Endodermal cell (in vitro differentiated cells): ENCODE measurements at places on chromosomes 1 and 21.
A peak's percentile ranks its signal among the peaks of the same experiment; 100 is the strongest.

- DNase-seq, result peak; percentile 64
These were observed 9.5 kb upstream of the BCAR3 start for GRCh38 chr1:93690921-93691789.

- DNase-seq, result no peak
These were observed 198.7 kb upstream of the PBX1 start for GRCh38 chr1:164360265-164360664.

- no peak for DNase-seq
These were observed 43.3 kb downstream of the RASAL2 start for GRCh38 chr1:178137238-178137637.

- DNase-seq, result no peak
These were observed 344.5 kb downstream of the SMYD3 start for GRCh38 chr1:246162560-246162959.

DNA sequence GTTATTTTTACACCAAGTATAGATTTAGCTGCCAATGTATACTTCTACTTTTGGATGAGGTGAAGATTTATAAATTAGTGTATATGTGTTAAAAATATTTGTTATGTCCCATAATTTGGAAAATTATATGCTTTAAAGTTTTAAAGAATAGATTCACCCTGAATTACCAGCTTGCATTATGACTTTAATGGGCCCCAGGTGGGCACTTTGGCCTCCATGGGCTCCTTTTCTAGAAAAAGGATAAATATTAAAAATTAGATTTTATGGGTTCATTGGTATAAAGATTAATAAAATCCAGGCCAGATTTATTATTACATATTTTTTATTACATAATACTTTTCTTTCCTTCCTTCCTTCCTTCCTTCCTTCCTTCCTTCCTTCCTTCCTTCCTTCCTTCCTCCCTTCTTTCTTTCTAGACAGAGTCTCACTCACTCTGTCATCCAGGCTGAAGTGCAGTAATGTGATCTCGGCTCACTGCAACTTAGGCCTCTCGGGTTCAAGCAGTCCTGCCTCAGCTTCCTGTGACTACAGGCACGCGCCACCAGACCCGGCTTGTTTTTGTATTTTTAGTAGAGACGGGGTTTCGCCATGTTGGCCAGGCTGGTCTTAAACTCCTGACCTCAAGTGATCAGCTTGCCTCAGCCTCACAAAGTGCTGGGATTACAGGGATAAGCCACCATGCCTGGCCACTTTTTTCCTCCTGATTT is 21.9 kb downstream of the KMO start:
- DNase-seq, result no peak

GRCh38 chr21:36162631-36163030 is 6.0 kb downstream of the DOP1B start:
- DNase-seq, result no peak

DNA sequence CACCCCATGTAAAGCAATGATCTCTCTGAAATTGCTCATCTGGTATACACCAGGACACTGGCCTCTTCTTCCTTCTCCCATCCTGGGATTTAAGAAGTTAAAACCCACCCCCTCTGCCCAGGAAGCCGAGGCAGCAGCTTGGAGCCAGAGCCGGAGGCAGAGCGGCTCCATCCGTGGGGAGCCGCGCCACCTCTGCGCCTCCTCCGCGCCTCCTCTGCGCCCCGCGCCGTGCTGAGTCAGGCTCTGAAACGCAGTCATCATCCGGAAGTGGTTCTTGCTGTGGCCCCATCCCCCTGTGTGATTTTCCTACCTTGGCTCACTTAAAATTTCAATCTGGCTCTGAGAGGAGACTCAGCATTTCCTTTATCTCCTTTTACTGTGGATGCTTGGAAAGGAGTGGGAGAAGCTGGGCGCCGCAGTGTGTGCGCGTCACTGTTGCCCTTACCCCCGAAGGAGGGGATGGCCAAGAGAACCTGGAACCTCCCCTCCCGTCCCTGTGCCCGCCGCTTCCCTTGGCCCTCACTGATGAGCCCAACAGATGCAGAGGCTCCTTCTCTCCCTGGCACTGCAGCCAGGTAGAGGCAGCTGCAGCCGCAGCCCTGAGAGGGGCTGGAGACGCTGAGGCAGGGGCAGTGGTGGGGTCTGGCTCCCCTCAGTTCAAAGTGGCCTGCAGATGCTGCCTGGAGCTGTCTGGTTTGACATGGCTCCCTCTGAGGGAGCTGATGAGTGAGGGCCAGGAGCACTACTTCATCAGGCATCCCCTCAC is 15.3 kb upstream of the NPHP4 start:
- no peak for DNase-seq

DNA sequence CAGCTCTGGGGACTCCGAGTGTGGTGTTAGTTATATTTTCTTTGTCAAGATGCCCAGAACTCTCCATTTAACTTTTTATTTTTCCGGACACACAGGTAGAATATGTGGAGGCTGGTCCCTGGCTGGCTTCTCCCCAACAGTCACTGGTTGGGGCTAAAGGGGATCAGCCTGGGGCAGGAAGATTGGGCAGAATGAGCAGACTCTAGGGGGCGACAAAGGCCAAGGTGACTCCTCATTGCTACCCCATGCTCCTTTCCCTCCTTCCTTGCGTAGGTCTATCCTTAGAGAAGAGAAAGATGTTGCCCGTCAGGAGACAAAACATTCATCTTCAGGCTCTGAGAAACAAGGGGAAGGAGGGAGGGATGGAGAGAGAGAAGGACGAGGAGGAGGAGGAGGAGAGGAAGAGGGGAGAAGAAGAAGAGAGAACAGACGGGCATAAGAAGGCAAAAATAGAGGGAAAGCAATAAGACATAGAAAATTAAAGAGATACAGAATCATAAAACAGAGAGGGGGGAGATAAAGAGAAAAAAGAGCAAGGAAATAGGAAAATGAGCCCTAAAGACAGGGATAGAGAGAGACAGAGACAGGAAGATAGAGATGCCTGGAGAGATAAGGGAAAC is 89.9 kb downstream of the FOXD2 start:
- DNase-seq, result peak; percentile 76

- no peak for DNase-seq
These were observed 35.2 kb upstream of the AK4 start for GRCh38 chr1:65112811-65113210.

- peak; percentile 66 for DNase-seq
These were observed 30.6 kb upstream of the LCE5A start for GRCh38 chr1:152479792-152480595.

DNA sequence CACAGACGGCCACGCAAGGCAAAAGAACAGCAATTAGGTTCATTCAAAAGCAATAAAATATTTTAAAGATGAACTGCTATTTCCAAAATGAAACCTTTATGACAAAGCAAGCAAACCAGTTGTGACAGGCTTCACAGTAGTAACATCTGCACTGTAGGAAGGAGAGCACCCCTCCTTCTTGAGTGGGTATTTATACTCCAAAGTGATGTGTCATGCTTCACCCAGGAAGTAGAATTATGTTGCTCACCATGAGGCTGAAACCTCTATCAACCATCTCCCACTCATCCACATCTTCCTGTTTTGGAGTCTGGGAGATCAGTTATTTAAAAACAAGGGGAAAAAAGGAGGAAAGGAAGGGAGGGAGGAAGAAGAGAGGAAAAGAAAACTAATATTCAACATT is 885 bp downstream of the OR2T10 start:
- DNase-seq, result no peak

- no peak for DNase-seq
These were observed 279.3 kb upstream of the VAMP3 start for GRCh38 chr1:7491818-7492173.

DNA sequence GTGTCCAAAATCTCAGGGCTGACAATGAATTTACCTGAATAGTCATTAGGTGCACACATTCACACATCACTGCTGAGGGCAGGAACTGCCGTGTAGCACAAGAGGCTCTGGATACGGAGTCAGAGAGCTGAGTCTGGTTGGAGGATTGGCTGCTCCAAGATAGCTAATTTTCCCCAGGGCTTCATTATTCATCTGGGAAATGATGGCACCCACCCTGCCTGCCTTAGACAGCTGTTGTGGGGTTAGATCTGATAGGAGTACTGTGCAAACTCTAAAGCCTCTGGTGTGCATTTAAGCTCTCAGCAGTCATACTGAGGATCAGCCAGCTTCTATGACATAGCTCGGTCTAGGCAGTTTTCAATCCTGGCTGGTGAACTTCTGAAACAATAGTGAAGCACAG is 67.0 kb downstream of the LMX1A start:
- no peak for DNase-seq
